ENCODE measurements at places on chromosomes 6 and 20. TPM values are rescaled to one million over a fixed set of nuclear protein-coding genes. Genes with fewer than 3 reads are reported as not detected.

GRCh38 chr6:106360410-106360988 lies at the start of gene CRYBG1:
Gene CRYBG1, plus strand, starts transcription at chr6:106360717. Its CDS starts 192 bp downstream, at chr6:106360909.
- peak; percentile 93 for ATAC-seq

DNA sequence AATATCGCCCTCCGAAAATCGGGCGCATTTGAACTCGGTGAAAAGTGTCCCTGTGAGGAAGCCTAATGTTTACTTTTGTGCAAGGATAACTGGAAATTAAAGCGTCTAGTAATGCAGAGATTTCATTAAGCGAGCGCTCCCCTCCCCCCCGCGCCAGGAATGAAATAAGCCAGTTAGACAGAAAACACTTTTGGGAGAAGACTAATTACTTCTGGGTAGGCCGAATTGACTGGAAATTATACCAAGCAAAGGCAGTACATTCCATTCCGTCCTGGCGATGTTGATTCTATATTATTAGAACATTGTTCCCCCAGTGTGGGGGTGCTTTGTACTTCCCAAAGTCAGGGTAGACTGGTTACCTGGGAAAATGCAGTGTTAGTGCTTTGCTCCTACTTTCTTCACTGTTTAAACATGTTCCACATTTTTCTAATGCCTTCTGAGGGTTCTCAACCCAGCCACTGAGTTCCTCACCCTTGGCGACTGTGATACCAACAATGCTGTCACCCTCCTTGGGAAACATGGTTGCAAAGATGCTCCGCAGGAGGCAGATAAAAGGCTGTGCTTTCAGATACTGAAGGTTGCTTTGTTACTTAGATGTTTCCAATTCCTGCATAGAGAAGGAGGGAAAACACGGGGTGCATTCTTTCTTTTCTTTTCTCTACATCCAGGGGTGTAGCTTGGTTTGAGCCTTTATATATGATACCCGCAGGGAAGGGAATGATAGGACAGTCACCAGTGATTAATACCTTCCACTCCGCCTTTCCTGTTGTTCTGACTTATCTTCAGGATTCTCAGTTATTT lies 2.6 kb downstream of the GJA1 start:
- ATAC-seq: peak; percentile 54

Gene SGK2
- 0.66 TPM for total RNA-seq

Gene KIAA0408
- total RNA-seq: 41.8 TPM

GRCh38 chr20:45842169-45842812 lies 8.7 kb downstream of the SNX21 start:
- peak; percentile 44 for ATAC-seq

- ATAC-seq: no peak
Measured at GRCh38 chr20:23129266-23129665, 43.1 kb upstream of the CD93 start.

Gene TNF
- total RNA-seq: 0.99 TPM

- no peak for ATAC-seq
Measured at GRCh38 chr6:144695858-144696533, 410.9 kb downstream of the UTRN start.

GRCh38 chr6:8110725-8111124 lies 8.4 kb upstream of the EEF1E1 start:
- no peak for ATAC-seq

Gene IL17A
- total RNA-seq: not detected

Gene AVP
- total RNA-seq: not detected

DNA sequence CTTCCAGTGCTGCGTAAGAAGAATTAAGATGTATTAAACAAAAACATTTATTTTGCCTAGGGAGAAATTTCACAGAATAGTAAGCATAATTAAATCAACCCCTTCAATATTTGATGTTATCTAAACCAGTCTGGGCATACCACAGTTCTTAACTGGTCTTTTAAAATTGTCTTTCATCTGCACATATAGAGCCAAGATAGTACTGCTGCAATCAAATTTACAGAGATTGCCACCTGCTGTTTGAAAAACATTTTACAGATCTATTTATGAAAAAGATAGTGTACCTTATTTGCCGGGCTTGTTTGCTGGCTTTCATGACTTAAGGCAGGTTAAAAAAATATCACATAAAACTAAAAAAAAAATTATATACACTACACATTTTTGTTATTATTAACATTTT lies 323.2 kb downstream of the ADGRB3 start:
- no peak for ATAC-seq

Gene GLP1R
- not detected for total RNA-seq

Gene KLC4
- total RNA-seq: 24.2 TPM

DNA sequence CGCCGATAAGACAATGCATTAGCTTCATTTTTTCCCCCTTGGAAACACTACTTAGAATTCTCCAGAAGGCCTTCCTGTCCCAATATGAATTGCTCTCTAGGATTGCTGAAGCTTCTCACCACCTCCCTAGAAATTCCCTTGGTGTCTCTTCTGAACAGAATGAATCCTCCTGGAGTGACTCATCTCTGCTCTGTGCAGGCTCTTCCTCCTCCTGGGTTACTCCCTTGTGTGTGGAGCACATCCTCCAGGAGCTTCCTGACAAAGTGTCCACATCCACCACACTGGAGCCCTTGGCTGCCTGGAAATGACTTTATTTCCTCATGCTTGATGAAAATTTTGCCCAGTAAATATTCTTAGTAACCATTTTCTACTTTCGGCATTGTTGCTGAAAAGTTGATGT lies 54.4 kb downstream of the DTNBP1 start:
- peak; percentile 27 for ATAC-seq

DNA sequence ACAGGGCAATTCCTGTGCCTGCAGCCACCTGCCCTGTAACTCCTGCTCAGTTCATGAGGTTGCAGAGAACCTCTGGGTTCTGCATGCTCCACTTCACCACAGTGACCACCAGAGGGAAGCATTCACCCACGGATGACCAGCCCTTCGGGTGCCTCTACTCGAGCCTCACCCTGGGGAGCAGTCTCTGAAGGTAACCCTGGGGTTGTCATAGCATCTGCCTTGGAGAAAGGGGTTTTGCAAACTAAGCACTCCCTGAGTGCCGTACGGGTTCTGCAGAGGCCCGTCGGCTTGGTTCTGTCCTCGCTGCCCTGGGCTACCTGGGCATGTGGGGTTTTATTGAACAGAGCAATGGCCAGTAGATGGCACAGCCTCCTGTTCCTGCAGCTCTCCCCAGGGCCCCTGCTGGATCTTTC lies 10.2 kb upstream of the CST5 start:
- peak; percentile 100 for ATAC-seq

Gene EYS
- 2.6 TPM for total RNA-seq

GRCh38 chr6:16338577-16339264 lies 100.3 kb downstream of the GMPR start:
- ATAC-seq: peak; percentile 62

DNA sequence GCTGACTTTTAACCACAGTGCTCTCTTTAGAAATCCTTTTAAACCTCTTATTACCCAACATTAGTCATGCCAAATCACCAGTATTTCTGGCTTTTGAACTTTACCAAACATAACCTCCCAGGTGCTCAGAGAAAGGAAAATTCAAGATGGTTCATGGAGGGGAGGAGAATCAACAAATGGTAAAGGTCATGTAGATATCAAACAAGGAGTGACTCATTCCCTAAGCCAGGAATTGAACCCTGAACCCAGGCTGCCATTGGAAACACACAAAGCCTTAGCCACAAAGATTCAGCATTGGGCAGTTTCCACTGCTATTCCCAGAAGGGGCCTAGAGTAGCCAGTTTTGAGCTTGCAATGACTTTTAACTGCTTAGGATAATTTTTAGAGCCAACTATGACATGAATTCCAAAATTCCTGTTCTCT lies 21.6 kb upstream of the ENTPD6 start:
- no peak for ATAC-seq

Gene SCUBE3
- 21.7 TPM for total RNA-seq

DNA sequence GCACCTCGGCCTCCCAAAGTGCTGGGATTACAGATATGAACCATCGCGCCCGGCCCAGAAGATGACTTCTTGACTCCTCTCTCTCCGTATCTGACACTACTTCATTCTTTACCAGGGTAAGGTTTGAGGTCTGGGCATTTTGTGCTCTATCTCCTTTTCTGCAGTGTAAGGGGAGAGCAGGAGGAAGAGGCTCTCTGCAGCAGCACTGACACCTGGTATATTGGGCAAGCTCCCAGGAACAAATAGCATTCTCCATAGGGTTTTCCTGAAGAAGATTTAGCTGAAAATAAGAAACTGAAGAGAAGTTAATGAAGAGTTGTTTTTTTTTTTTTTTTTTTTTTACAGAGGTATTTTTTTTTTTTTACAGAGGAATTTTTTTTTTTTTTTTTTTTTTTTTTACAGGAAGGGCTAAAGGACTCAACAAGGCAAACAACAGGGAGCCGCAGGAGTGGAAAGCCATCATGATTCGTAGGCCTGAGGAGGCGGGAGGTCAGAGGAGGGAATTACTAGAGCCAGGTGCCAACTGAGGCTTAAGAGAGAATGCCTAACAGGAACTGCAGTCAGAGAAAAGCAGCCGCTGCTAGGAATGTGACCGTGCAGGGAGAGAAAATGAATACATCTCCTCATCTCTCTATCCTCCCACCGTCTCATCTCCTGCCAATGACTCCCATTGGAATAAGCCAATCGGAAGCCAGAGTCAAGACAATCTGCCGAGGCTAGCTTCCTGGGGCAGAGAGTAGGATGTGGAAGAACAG lies 34.7 kb upstream of the ADGRF4 start:
- ATAC-seq: no peak

Gene JAG1
- total RNA-seq: 105 TPM

Gene FERMT1
- total RNA-seq: 0.21 TPM

GRCh38 chr6:104936766-104937535 lies 20.0 kb upstream of the LIN28B start:
- no peak for ATAC-seq

DNA sequence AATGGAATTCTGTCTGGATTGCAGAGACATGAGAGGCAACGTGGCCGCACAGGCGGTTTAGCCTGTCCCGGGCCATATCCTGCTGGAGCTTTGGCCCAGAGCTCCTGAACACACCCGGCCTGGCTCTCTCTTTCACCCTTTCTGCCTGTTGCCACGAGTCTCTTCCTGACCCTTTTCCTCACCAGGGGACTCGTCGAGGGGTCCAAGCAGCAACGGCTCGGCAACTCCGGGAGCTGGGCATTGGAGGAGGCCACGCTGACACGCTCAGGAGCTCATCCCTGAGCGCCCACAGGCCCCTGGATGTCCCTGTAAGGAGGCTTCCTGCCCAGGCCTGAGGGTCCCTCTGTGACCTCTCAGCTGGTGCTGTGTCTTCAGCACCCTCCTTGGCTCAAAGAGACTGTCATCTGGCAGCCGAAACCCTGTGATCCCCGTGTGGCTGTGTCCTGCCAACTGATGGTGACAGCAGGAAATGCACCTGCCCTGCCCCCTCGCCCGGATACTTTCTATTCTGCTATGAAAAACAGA lies 103.8 kb downstream of the RNASET2 start:
- ATAC-seq: peak; percentile 69

DNA sequence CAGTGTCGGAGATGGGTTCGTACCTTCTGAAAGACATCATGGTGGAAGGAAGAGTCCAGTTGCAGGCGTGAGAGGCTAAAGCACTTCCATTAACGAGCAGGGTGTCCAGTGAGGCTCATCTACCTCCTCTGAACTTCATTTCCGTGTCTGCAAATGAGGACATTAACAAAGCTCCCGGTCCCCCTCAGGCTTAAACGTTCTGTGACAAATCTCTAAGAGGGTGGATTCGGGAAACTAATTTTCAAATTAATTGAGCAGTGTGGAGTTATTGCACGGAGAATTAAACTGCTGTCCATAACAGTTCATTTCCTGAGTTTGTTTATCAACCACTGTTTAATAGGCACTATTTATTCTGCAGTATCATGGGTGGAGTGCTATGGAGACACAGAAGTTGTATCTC lies 68.2 kb downstream of the TRMT6 start:
- ATAC-seq: no peak

GRCh38 chr20:63440366-63440955 lies 32.0 kb downstream of the KCNQ2 start:
- no peak for ATAC-seq

- no peak for ATAC-seq
Measured at GRCh38 chr6:33421344-33421643, 1.4 kb downstream of the SYNGAP1 start.

DNA sequence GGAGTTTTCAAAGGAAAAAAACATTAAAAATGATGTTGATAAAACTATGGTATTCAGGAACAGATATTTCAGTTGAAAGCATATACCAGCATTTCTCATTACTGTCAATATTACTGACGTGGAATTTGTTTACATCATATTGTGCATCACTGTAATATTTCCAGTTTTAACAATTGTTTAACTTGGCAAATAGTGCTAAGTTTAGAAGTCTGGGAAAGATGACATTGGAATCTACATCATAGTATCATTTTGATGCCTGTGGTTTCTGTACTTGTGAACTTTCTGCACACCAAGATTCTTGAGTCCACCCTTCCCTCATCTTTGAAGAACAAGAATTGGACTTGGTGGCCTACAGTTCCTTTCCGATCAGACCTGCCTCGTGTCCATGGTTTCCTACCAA lies 98.1 kb downstream of the RALGAPA2 start:
- no peak for ATAC-seq

Gene GABBR1
- total RNA-seq: 36.2 TPM

DNA sequence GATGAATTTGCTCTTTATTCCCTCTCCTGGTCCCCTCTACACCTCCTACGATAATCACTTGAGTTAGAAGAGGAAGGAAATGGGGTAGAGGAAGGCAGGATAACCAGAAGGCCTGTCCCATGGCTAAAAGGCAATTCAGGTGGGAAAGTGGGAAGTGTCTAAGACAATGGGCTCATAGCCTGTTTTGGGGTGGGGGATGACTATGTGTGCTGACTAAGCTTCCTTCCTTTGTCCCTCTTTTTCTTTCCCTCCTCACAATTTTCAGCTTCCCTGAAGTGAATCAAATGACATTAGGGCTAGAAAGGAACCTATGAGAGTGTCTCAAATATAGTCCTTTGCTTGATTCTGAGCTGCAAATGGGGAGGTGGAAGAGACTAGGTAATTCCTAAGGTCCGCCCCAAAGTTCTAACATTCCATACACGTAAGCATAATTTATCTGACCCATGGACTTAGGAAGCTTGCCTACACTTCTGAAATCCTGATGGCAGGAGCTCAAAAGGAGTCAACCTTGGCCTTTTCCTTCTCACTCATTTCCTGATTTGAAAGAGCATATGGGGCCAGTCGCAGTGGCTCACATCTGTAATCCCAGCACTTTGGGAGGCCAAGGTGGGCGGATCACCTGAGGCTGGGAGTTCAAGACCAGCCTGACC lies 24.3 kb downstream of the EDEM2 start:
- ATAC-seq: no peak

GRCh38 chr20:51960047-51960675 lies 157.8 kb upstream of the SALL4 start:
- peak; percentile 67 for ATAC-seq

- peak; percentile 29 for ATAC-seq
Measured at GRCh38 chr6:28816909-28817807, 106.6 kb downstream of the TRIM27 start.

DNA sequence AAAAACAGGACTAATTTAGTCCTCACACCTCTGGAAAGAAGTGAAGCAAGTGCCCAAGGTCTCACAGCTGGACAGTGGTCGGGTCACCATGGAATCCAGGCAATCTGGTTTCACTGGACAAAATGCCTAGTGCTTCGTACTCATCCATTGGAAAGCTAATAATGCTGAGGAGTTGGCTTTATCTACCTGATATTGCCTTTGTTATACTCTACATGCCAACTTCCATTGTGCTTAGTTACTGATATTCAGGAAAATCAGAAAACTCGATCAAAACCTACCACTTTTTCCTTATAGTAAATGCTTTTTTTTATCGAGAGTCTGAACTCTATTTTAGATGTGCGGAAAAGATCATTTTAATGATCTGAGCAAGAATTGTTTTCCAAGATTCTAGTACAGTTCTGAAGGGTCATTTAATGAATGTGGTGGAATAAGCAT lies 966 bp downstream of the CFAP206 start:
- no peak for ATAC-seq

Gene PRRT1
- total RNA-seq: 0.78 TPM

GRCh38 chr6:105850261-105851112 lies 235.6 kb upstream of the PRDM1 start:
- no peak for ATAC-seq

Gene RAD21L1
- not detected for total RNA-seq

Gene LST1
- 0.32 TPM for total RNA-seq
